ENCODE measurements at places on chromosomes 5 and 9.

DNA sequence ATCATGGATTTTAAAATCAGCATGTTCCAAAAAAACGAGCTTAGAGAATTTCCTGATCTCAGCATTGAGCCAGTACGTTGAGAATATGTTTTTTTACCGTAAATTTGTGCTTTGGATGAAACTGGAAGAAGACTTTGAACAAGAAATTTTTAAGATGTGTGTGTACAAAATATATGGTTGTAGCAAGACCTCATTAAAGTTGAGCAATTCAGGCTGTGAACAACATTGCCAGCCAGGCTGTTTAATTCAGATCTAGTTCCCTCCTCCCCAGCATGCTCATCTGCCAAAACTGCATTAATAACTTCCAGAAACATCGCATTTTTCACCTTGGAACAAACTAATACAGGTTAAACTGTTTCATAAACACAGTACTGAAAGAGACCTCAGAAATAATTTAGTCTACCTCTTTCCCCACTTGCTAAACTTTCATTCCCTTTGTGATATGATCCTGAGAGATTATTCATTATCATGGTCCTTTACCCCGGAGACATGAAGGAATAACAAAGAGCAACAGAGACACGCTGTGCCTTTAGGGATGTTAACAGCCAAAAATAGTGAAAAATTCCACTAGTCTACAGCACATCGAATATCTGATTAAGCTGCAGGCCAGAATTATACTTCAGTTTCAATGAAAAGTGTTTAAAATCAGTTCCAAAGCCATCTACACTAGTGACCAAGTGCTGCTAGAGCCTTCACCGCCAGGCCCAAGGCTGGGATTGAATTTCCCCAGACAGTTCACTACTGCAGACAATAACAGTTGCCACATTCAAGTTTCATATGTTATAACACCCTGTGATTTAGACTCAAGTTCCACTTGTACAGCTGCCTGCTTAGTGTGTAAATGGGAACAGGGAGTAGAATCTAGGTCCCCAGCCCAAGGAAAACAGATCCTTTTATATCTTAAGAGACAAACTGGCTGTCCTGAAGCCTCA is 89.6 kb downstream of the EFNA5 start:
- DNase-seq, result peak; percentile 35

GRCh38 chr5:112514111-112514510 is 95.0 kb upstream of the EPB41L4A start:
- no peak for DNase-seq

DNA sequence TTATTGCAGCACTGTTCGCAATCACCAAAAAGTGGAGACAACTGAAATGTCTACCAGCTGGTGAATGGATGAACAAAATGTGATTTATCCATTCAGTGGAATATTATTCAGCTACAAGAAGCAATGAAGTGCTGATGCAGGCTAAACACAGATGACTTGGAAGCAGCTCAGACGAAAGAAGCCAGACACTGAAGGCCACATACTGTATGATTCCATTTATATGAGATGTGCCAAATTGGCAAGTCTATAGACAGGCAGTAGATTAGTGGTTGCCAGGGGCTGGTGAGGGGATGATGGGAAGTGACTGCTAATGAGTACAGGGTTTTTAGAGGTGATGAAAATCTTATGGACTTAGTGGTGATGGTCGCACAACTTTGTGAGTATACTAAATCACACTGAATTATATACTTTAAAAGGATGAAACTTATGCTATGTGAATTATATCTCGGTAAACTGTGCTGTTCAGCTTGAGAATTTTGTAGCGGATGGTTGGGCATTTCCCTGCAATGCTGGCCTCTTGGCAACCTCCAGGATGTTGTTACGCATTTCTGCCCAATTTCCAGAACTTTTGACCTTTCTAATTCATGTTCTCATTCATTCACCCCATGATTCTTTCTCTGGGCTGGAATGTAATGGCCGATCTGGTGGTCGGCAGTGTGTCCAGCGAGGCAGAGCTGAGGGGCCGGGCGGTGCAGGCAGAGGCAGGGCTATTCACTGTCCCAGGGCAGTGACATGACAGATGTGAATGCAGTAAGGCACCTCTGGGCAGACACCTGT is 22.0 kb upstream of the WNK2 start:
- DNase-seq, result no peak

- no peak for DNase-seq
Measured at GRCh38 chr9:109939698-109940342, 159.8 kb downstream of the PALM2AKAP2 start.

- DNase-seq, result peak; percentile 93
Measured at GRCh38 chr5:1763548-1763911, 36.1 kb downstream of the MRPL36 start.

- DNase-seq, result no peak
Measured at GRCh38 chr9:92632641-92633040, 37.3 kb downstream of the IPPK start.

DNA sequence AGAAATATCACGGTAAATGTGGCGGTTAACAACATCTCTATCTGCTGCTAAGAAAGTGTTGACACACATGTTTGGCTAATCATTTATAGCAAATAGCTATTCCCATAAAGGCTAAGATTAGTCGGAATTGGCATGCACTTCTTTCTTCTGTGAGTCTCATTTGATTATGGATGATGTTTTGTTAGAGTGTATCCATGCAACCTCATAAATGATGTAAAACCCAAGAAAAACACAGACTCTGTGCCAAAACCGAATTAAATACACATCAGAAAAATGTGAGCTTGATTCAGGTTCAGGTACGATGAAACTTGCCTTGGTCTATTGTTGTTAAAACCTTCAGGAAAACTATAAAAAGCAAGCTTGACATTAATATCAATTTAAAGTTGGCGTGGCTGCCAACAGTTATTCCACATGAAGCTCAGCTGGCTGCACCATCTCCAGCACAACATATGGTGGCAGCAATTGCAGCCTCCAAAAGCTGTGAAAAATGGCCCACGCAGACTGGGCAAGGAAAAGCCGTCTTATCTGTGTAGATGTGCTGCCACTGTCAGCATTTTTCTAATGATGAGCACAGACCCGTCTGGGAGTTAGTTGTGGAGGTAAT is 41.1 kb upstream of the ICE1 start:
- no peak for DNase-seq

DNA sequence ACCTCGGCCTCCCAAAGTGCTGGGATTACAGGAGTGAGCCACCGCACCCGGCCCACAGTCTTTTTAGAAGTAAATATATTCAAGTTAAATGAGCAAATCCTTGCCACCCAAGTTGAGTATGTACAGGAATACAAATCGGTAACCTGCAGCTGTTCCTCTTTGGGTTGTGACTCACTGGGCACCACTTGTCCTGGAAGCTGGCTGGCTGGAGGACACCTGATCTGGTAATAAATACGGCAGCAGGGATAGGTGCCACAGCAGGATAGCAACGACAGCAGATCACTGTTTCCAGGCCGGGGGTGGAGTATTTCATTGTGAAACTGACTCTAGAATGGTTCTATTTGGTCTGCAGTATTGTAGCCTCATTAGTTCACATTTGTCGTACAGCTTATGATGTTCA is 35.7 kb upstream of the SLC36A2 start:
- no peak for DNase-seq

- no peak for DNase-seq
Measured at GRCh38 chr9:2700909-2701550, 16.3 kb upstream of the KCNV2 start.

- DNase-seq, result no peak
Measured at GRCh38 chr9:113989017-113989713, 88.9 kb downstream of the AMBP start.

DNA sequence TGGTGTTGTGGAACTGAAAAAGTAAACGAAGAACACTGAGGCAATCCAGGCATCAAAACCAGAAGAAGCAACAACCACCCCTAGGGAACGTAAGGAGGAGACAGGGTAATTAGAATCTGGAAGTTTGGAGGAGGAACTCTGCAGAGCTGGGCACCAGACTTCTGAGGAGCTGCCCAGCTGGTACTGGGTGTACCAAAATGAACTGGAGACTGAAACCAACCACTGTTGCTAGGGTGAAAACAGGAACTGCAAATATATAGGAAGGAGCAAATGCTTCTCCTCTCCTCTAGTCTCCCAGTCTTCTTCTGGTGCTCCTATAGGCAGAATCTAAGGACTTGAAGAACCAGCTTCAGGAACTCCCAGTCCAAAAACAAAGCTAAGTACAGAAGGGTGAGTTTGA is 189.8 kb downstream of the ELAVL2 start:
- no peak for DNase-seq

- no peak for DNase-seq
Measured at GRCh38 chr9:93591301-93592007, 15.1 kb downstream of the PHF2 start.

- no peak for DNase-seq
Measured at GRCh38 chr5:160675988-160676387, 176.0 kb downstream of the ATP10B start.

DNA sequence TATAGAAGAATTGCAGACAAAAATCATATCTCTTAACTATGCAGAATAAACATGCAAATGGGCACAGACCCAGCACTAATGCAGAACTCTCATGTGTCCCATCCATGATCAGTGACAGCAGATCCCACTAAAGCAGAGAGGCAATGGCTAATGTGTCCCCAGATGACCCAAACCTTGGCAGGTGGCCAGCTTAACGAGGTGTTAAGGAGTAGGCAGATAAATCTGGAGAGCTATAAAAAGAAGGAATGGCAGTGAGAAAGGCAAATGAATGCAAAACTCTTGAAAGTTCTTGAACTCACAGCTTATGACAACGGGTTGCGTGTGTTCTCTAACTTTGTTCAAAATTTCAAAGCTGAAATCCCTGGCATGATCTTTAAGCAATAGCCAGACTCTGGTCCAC is 265.4 kb downstream of the RASEF start:
- no peak for DNase-seq

- DNase-seq, result no peak
Measured at GRCh38 chr9:106879439-106879882, 16.5 kb downstream of the ZNF462 start.

GRCh38 chr5:149837680-149838269 is 106.8 kb downstream of the PDE6A start:
- peak; percentile 85 for DNase-seq

GRCh38 chr9:136354592-136355085 is 8.9 kb downstream of the DNLZ start:
- DNase-seq, result peak; percentile 49

GRCh38 chr5:166961028-166961427 is 1330.4 kb upstream of the WWC1 start:
- DNase-seq, result no peak

GRCh38 chr9:127945338-127945737 is 7.7 kb upstream of the DPM2 start:
- DNase-seq, result no peak

DNA sequence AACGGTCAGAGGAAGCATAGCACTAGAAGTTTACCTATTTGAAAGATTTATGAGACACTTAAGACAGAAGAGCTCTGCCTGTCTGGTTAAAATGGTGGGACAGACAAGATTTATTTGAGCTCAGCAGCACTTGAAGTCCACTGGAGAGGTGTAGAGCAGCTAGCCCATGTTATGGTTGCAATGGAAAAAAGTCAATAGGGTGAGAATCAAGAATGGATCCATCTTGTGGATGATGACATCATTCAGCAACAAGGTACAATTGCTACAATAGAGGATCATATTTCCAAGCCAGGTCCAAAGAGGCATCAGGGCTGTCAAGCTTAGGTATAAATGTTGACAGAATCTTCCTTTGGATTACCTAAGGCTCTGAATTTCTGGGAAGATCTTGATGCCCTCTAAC is 21.1 kb upstream of the ZNF131 start:
- no peak for DNase-seq

GRCh38 chr5:56676091-56676768 is 139.1 kb upstream of the MAP3K1 start:
- no peak for DNase-seq

DNA sequence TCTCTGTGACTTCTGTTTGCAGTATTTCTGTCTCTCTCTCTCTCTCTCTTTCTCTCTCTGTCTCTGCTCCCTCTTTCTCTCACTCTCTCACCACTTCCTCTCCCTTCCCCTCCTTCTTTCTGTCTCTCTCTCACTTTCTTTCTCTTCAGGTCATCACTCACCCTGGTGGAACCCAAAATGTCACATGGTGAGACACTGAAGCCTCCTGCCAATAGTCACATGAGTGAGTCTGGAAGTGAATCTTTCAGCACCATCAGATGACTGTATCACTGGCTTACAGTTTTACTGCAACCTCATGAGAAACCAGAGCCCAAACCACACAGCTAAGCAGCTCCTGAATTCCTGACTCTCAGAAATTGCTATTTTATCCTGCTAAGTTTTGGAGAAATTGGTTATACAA is 414.6 kb downstream of the CAAP1 start:
- no peak for DNase-seq

- DNase-seq, result peak; percentile 93
Measured at GRCh38 chr9:35689542-35690293, at the start of gene TPM2. TPM2 (minus strand) TSS chr9:35689925; CDS start chr9:35689817, 108 bp downstream.

DNA sequence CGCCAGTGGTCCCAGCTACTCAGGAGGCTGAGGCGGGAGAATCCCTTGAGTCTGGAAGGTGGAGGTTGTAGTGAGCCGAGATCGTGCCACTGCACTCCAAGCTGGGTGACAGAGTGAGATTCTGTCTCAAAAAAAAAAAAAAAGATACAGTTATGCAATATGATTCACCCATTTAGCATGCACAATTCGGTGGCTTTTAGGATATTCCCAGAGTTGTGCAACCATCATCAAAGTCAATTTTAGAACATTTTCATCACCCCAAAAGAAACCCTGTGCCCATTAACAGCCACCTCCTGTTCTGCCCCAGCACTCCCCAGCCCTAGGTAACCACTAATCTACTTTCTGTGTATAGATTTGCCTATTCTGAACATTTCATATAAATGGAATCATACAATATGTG is 4.3 kb upstream of the DHFR start:
- peak; percentile 45 for DNase-seq

DNA sequence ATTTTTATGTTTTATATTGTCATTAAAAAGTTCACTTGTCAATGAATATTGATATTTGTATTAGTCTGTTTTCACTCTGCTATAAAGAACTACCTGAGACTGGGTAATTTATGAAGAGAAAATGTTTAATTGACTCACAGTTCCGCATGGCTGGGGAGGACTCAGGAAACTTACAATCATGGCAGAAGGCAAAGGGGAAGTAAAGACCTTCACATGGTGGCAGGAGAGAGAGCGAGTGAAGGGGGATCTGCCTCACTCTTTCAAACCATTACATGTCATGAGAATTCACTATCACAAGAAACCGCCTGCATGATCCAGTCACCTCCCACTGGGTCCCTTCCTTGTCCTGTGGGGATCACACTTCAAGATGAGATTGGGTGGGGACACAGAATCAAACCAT is 27.4 kb downstream of the SRD5A1 start:
- DNase-seq, result no peak

- DNase-seq, result no peak
Measured at GRCh38 chr5:148805326-148806290, 20.8 kb upstream of the ADRB2 start.

DNA sequence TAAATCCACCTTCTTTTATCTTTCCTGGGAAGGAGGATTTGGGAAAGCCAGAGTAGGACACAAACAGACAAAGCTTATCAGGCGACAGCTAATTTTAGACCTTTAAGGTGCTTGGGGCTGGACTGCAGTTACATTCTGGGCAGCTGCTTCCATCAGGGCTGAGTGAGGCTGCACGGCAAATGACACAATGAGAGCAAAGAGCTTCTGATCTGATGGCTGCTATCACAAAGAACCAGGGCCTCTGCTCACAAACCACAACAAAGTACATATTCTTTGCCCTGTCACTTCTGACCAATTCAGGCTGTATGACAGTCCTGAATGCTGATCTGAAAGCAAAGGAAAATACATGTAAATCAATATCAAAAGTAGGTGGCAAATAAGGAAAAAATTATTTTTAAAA is 93.1 kb downstream of the MRPS27 start:
- DNase-seq, result no peak

GRCh38 chr5:135025730-135026644 is 8.0 kb downstream of the PITX1 start:
- no peak for DNase-seq

- no peak for DNase-seq
Measured at GRCh38 chr9:93636667-93637066, 60.3 kb downstream of the PHF2 start.

All from AG08395 (cell line).